ENCODE measurements at places on chromosomes 11 and 22. TPM values are rescaled to one million over a fixed set of nuclear protein-coding genes. Genes with fewer than 3 reads are reported as not detected.

The OR51M1 gene
- total RNA-seq: not detected

DNA sequence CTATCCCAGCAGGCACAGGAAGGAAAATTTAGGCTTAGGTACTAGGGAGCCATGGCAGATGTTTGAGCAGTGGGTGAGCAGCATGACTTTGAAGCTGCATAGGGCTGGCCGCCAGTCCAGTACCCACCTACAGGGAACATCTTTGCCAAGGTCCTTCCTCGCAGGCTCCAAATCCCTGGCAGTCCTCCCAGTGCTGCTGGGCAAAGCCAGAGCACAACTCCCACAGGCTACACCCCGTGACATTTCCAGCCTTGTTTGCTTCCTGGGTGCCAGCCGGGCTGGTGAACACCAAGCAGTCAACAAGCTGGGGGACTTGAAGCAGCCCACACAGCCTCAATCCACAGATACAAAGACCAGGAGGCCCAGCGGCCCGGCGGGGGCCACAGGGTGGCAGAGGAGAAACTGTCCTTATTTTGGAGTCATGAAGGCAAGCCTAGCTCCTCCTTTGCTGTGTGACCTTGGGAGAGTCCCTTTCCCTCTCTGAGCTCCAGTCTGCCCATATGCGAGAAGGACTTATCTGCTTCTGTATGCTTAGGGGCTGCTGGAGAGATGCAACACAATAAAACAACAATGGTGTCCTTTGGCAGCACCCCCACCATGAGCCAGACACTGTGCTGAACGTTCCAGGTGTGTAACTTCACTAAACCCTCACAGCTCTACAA, 28.0 kb downstream of the TPST2 start:
- H3K4me1 ChIP-seq: peaks cover 27% of the 10 kb centered on the region
- no peaks in the 10 kb centered on the region for H3K36me3 ChIP-seq
- no peaks in the 10 kb centered on the region for H3K27me3 ChIP-seq
- DNase-seq: no peak

DNA sequence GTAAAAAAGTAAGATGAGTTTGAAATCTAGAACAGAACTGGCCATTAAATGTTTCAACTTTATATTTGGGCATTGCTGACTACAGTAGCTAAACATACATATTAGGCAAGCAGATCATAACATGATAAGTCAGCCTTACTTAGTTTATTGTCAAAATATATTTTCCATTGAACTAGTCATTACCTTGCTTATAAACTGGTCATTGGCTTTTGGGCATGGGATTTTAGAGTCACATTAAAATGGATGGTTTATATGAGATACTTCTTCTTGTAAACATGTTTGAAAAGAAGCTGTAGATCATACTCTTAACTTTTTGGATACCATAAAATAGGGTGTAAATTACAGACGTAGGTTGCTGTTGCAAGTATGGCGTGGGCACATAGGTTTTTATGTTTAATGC, 2.7 kb downstream of the HIPK3 start:
- H3K4me1 ChIP-seq: peaks cover 59% of the 10 kb centered on the region
- H3K27ac ChIP-seq: peak overlapping the region; percentile 99
- H3K27me3 ChIP-seq: no peaks in the 10 kb centered on the region
- H3K36me3 ChIP-seq: no peaks in the 10 kb centered on the region
- H3K4me3 ChIP-seq: peak overlapping the region; percentile 72

DNA sequence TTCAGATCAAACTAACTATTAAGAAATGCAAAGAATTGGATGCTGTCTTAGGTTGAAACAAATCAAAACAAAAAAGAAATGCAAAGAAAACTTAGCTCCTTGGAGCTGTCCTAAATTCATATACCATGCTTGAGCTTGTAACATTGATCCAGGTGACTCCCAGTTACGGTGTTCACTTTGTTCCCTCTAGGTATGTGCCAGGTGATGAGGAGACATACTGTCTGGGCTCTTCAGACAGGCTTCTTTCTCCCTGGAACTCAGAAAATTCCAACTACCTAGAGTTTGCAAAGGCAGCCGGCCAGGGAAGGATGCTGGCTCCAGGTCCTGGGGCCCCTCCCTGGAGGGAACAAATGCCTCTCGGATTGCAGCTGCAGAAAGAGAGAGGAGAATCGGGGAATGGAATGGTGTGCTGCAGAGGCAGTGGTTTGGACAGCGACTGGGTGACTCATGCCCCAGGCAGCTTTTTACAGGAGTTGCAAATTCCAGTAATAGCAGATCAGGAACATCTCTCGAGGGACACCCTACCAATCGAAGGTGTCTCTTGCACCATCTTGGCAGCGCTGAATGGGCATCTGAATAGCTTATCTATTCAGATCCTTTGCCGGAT, 12.3 kb upstream of the ASPHD2 start:
- peaks cover 20% of the 10 kb centered on the region for H3K4me1 ChIP-seq
- peaks cover 12% of the 10 kb centered on the region for H3K27me3 ChIP-seq
- H3K36me3 ChIP-seq: no peaks in the 10 kb centered on the region
- H3K4me3 ChIP-seq: no peak overlapping the region
- H3K27ac ChIP-seq: no peak overlapping the region

The OR10G6 gene
- total RNA-seq: not detected

The ADORA2A gene
- 2.2 TPM for total RNA-seq

DNA sequence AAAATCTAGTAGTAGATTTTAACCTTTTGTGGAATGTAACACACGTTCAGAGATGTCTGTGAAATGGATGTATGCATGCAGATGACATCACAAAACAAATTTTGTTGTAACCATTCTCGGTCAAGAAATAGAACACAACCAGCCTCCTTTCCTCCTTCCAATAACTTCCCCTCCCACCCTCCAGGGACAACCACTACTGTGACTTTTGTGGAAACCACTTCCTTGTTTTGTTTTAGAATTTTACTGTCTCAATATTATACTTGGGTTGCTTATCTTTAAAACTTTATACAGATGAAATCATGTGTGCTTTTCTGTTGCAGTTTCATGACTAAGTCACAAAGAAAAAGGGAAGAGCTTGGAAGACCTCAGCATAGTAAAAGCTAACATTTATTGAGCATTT, 189.4 kb upstream of the NCAM1 start:
- H3K27me3 ChIP-seq: peaks cover 8% of the 10 kb centered on the region

- H3K27ac ChIP-seq: no peak overlapping the region
- H3K4me1 ChIP-seq: peaks cover 52% of the 10 kb centered on the region
- DNase-seq: no peak
- no peaks in the 10 kb centered on the region for H3K36me3 ChIP-seq
Observed at GRCh38 chr11:134032501-134033091, 36.3 kb upstream of the JAM3 start.

- H3K4me1 ChIP-seq: no peaks in the 10 kb centered on the region
- H3K4me3 ChIP-seq: no peak overlapping the region
- DNase-seq: no peak
- no peaks in the 10 kb centered on the region for H3K27me3 ChIP-seq
- H3K27ac ChIP-seq: no peak overlapping the region
Observed at GRCh38 chr22:40567106-40567505, 69.4 kb downstream of the MRTFA start.

DNA sequence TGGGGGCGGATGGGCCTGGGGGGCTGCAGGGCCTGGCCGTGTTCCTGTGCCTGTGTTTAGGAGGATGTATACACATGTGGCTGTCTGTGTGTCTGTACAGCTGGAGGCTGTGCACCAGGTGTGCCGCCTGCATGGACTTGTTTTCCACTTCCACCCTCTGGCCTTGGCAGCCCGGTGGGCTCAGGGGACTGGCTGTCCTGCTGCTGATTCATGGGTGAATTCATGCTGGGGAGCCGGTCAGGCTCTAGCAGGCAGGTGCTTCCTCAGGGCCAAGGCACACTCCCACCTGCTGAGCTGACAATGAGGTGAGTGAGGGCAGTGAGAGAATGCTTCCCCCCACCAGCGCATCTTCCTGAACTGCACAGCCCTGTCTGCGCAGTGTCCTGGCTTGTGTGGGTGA, 88.4 kb downstream of the CCDC81 start:
- H3K27ac ChIP-seq: no peak overlapping the region
- H3K4me3 ChIP-seq: no peak overlapping the region

GRCh38 chr11:104151404-104152204, 12.3 kb downstream of the PDGFD start:
- H3K27ac ChIP-seq: no peak overlapping the region
- no peaks in the 10 kb centered on the region for H3K36me3 ChIP-seq
- H3K4me3 ChIP-seq: no peak overlapping the region
- no peak for DNase-seq
- no peaks in the 10 kb centered on the region for H3K27me3 ChIP-seq
- H3K4me1 ChIP-seq: peaks cover 2% of the 10 kb centered on the region

GRCh38 chr11:48096588-48097525, 116.5 kb downstream of the PTPRJ start:
- no peak for DNase-seq
- H3K27me3 ChIP-seq: no peaks in the 10 kb centered on the region

GRCh38 chr11:128513915-128514681, 73.3 kb downstream of the ETS1 start:
- no peaks in the 10 kb centered on the region for H3K27me3 ChIP-seq
- H3K4me1 ChIP-seq: peaks cover 34% of the 10 kb centered on the region
- DNase-seq: no peak
- no peak overlapping the region for H3K27ac ChIP-seq
- H3K4me3 ChIP-seq: no peak overlapping the region
- H3K36me3 ChIP-seq: no peaks in the 10 kb centered on the region

GRCh38 chr22:48890693-48891554, 936.7 kb downstream of the BRD1 start:
- DNase-seq: no peak
- no peak overlapping the region for H3K4me3 ChIP-seq
- no peak overlapping the region for H3K27ac ChIP-seq
- no peaks in the 10 kb centered on the region for H3K4me1 ChIP-seq
- no peaks in the 10 kb centered on the region for H3K36me3 ChIP-seq
- peaks cover 29% of the 10 kb centered on the region for H3K27me3 ChIP-seq

DNA sequence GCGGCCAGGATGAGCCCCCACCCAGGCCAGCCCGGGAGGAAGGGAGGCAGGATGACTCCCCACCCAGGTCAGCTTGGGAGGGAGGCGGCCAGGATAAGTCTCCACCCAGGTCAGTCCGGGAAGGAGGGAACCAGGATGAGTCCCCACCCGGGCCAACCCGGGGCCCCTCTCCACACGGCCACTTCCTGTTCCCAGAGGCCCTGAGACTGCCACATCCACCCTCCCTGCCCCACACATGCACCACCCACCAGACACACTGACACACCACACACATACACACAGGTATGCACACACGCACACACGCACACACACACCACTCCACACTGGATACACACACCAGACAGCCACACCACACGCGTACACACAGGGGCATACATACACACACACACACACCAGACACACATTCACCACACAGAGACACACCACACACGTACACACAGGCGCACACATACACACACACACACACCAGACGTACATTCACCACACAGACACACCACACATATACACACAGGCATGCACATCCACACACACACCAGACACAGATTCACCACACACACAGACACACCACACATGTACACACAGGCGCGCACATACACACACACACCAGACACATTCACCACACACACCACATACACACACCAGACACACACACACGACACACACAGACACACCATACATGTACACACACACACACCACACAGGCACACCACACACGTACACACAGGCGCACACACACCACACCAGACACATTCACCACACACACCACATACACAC, 84.9 kb upstream of the PRR5 start:
- no peak for DNase-seq
- H3K4me1 ChIP-seq: peaks cover 5% of the 10 kb centered on the region
- no peak overlapping the region for H3K27ac ChIP-seq
- H3K4me3 ChIP-seq: no peak overlapping the region
- H3K36me3 ChIP-seq: no peaks in the 10 kb centered on the region

GRCh38 chr11:44301564-44302271, 8.2 kb downstream of the ALX4 start:
- H3K27me3 ChIP-seq: peaks cover 68% of the 10 kb centered on the region
- H3K4me3 ChIP-seq: no peak overlapping the region
- H3K36me3 ChIP-seq: no peaks in the 10 kb centered on the region
- H3K27ac ChIP-seq: no peak overlapping the region
- DNase-seq: no peak

DNA sequence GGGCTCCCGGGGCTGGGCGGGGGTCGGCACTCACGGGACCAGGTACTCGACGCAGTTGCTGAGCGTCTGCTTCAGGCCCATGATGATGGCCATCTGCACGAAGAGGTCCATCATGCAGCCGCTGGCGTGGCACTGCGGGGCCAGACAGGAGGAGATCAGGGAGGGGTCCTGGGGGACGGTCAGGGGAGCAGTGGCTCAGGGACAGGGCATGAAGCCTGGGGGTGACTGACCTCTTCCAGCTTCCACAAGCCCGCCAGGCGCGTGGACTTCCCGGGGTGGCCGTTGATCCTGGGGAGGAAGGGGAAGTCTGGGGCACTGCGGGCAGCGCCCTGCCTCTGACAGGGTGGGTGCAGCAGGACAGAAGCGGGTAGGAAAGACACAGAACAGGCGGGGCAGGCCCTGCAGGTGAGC, 6.1 kb upstream of the SIGIRR start:
- no peak overlapping the region for H3K4me3 ChIP-seq
- no peak overlapping the region for H3K27ac ChIP-seq
- no peak for DNase-seq
- H3K36me3 ChIP-seq: no peaks in the 10 kb centered on the region
- peaks cover 19% of the 10 kb centered on the region for H3K4me1 ChIP-seq

The SLC6A5 gene
- total RNA-seq: not detected

GRCh38 chr22:24973872-24974271, 21.4 kb downstream of the KIAA1671 start:
- no peaks in the 10 kb centered on the region for H3K27me3 ChIP-seq
- no peak overlapping the region for H3K27ac ChIP-seq
- H3K36me3 ChIP-seq: no peaks in the 10 kb centered on the region
- H3K4me1 ChIP-seq: peaks cover 69% of the 10 kb centered on the region

DNA sequence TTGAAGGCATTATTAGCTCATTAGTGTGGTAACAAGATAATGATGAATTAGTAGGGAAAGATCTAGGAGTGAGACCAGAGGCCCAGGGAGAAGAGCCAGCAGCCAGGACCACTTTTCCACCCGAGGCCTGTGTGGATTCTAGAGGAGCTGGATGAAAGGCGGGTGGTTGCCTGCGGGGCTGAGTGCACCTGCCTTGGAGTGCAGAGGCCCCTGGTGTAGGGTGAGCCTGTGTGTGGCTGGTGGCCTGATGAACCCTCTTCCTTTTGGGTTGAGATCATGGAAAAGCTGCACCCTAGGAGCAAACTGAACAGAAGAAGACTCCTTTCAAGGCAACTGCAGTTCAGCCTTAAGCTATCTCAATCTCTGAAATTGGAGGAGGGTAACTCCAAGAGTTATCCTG, 5.9 kb upstream of the TP53AIP1 start:
- no peak overlapping the region for H3K4me3 ChIP-seq
- no peaks in the 10 kb centered on the region for H3K36me3 ChIP-seq
- H3K27me3 ChIP-seq: no peaks in the 10 kb centered on the region
- no peak for DNase-seq
- H3K27ac ChIP-seq: no peak overlapping the region

Measured in suprapubic skin (tissue), 4 donors.